ENCODE measurements at places on chromosomes 5 and 9.

GRCh38 chr5:24633715-24634325 lies 11.0 kb downstream of the CDH10 start:
- no peak for DNase-seq

DNA sequence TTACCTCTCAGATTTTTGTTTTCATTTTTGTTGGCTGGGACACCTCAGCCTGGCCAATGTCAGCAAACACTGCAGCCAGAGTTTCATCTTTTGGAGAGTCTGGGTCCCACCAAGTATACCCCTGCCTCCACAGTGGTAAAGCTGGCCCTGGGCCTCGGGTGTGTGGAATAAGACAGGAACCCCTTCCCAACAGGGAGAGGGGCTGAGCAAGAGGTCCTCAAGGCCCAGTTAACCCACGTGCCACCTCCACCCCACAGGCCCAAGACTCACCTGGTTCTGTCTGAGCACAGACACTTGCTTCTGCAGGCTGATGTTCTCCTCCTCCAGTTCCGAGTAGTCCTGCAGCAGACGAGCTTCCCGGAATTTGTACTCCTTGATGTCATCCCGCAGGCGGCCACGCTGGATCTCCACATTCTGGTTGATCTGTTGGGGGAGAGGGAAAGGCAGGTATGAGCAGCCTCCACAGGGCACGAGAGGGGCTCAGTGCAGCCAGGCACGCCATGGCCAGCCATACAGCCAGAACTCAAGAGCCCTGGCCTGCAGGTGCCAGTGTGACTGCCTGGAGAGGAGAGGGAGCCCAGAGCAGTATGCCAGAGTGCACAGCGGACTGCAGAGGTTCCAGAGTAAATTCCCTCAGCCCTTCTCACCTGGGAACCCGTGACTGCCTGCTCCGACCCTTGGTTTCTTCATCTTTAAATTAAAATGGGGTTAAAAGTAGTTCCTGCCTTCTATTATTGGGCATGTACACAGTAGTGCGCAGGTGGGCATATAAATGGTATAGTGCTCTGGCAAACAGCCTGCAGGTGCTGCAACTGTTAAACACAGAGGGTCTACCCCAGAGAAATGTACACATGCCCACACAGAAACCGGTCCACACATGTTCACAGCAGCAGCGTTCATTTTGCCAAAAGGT lies 42.0 kb downstream of the BICD2 start:
- DNase-seq = no peak

DNA sequence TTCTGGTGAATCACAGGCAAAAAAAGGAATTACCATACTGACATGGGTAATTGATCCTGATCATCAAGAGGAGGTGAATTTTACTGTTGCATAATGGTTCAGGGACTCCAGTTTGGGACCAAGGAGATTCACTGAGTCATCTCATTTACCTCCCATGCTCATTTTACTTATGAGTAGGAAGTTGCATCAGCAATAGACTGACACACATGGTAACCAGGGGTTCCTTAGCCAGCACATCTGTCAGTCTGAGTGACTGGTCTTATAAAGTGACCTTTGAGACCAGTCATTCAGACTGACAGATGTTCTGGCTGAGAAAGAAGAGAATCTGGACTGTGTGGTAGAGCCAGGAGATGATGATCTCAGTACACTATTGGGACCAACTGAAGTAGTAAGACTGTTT lies 384.6 kb upstream of the CD180 start:
- no peak for DNase-seq

- DNase-seq = no peak
Measured at GRCh38 chr5:35518104-35518503, 99.6 kb upstream of the SPEF2 start.

DNA sequence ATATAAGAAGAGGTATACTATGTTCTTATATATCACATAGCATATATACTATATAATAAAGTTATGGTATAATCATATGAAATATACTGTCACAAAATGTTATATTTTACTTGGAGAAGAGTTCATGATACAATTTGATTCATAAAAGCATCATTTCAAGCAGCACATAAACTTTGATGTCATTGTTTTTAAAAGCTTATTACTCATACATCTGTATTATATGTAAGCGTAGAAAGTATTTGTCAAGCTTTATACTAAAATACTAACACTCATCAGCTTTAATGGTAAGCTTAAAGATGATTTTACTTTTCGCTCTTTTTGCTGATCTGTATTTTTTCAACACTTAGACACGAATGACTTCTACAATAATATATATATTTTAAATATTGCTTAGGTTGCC lies 34.0 kb upstream of the ZNF618 start:
- DNase-seq = no peak

DNA sequence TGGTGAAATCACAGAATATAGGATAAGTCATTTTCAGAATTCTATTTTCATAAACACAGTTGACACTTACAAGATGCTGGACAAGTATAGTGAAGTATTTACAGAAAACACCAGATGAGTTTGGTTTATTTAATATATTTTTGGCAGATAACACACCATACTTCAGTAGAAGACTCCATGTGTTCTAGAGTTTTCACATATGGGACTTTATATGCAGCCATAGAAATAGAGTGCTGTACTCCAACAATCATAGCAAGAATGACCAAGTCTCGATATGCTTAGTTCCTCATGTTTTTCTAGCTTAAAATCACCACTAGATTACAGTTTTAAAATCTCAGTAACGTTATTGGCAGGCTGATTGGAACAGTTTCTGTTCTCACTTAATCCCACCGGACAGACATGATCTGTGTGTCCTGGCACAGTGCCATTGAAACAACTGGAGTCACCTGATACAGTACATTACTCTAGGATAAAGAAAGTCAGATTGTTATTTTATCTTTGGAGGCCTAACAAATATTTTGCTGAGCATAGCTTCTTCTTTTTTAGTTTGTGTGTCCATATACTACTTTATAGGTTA lies 45.8 kb upstream of the ERBIN start:
- DNase-seq = no peak

- DNase-seq = no peak
Measured at GRCh38 chr9:99449726-99450125, 227.6 kb downstream of the SEC61B start.

DNA sequence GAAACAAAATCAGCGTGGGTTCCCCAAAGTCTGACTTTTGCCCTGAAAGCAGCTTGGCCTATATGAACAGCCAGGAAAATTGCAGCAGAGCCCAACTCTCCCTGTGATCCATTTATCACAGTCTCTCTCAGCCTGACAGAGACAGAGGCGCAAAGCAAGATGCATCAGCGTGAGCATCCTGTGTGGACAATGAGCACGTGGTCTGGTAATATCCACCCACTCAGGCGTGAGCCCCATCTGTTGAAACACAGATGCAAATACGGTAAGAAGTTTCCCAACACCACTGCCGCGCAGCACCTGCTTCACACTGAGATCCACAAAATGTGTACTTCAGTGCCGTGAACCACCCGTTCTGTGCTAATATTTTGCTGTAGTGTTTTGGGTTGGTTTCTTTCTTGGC lies 114.6 kb downstream of the MRPL36 start:
- no peak for DNase-seq

GRCh38 chr5:5581080-5581479 lies 158.6 kb downstream of the ICE1 start:
- DNase-seq = no peak

- DNase-seq = peak; percentile 36
Measured at GRCh38 chr5:174724484-174725260, at the start of gene MSX2. MSX2 (plus strand) TSS chr5:174724582; CDS start chr5:174724660, 78 bp downstream.

DNA sequence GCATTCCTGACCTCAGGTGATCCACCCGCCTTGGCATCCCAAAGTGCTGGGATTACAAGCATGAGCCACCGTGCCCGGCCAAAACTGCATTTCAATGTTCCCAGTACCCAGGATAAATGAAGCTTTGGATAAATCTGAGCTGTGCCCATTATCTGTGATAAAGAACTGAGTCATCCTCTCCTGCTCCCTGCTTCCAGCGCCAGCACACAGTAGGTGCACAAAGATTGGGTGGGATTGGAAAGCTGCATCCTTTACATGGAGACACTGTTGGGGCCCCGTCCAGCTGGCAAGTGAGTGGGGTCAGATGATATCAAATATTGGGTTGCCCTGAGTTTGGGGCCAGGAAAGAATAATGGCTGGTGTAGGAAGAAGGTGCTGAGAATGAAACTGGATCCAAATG lies 17.4 kb downstream of the SH2D3C start:
- DNase-seq = no peak

GRCh38 chr5:135570453-135570764 lies 8.4 kb downstream of the CXCL14 start:
- no peak for DNase-seq

GRCh38 chr9:90770182-90770738 lies 31.4 kb upstream of the SYK start:
- no peak for DNase-seq

GRCh38 chr9:113472199-113472598 lies 8.7 kb downstream of the RGS3 start:
- DNase-seq = no peak

DNA sequence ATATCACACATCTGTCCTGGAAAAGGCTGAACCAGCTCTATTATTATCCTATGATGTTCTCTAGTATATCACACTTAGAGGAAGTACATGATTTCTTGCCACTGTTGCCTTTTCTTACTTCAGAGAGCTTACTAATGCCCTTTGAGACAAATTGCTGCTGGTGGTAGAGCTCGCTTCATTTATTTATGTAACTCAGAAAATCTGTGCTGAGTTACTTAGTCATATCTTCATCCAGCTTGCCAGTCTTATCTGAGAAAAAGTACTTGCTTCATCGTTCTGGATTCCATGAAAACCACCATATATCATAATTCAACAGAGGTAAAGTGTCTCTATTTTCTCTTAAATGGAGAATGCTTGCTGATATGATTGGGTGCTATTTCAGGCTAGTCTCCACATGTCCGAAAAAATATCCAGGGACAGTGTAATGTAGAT lies 26.6 kb downstream of the PTPDC1 start:
- no peak for DNase-seq

GRCh38 chr5:150780816-150781221 lies 2.3 kb downstream of the SMIM3 start:
- peak; percentile 17 for DNase-seq

All from stimulated activated naive CD8-positive, alpha-beta T cell treated with anti-CD3 and anti-CD28 coated beads, Interleukin-15, Interleukin-2, amounts not matched to agents 100 U/mL and 50 U/mL, for 24 hours (primary cell).